ENCODE measurements at places on chromosomes 2 and 18. TPM values are rescaled to one million over a fixed set of nuclear protein-coding genes. Genes with fewer than 3 reads are reported as not detected.

HOXD11 gene
- not detected for total RNA-seq

COL6A3 gene
- total RNA-seq = 1,501 TPM

ADRA2B gene
- not detected for total RNA-seq

DNA sequence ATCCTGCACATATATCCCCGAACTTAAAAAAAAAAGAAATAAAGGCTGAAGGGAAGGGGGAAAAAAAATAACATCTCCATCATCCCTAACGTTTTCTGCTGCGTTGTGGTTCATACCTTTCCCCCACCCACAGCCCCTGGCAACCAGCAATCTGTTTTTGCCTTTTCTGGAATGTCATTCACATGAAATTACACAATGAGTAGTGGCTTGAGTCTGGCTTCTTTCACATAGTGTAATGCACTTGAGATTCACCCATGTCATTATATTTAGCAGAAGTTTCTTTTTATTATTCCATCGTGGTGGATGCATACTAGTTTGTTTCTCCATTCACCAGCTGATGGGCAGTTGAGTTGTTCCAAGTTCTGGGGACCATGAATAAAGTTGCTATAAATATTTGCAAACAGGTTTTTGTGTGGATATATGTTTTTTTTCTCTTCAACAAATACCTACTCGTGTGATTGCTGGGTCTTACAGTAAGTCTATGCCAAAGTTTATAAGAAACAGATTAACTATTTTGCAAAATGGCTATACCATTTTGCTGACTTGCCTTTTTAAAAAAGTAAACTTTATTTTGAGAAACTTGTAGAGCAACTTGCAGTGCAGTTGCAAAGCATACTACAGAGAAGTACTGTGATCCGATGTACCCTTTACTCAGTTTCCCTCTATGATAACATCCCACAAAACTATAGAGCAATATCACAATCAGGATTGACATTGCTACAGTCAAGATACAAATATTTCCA lies 322.5 kb downstream of the LPIN1 start:
- H3K4me3 ChIP-seq = no peak overlapping the region
- H3K27me3 ChIP-seq = no peaks in the 10 kb centered on the region
- no peaks in the 10 kb centered on the region for H3K36me3 ChIP-seq
- no peak for DNase-seq
- H3K27ac ChIP-seq = no peak overlapping the region

GRCh38 chr2:222025881-222026271 lies 272.9 kb downstream of the PAX3 start:
- no peak overlapping the region for H3K4me3 ChIP-seq
- no peaks in the 10 kb centered on the region for H3K36me3 ChIP-seq
- no peak for DNase-seq
- no peak overlapping the region for H3K27ac ChIP-seq

UGT1A5 gene
- not detected for total RNA-seq

SLC25A52 gene
- total RNA-seq = not detected

ADD2 gene
- total RNA-seq = not detected

CROCC2 gene
- not detected for total RNA-seq

- no peaks in the 10 kb centered on the region for H3K4me1 ChIP-seq
- H3K27ac ChIP-seq = no peak overlapping the region
- no peaks in the 10 kb centered on the region for H3K36me3 ChIP-seq
- peak; percentile 74 for DNase-seq
- H3K4me3 ChIP-seq = no peak overlapping the region
Measured at GRCh38 chr2:43818761-43819160, 19.9 kb downstream of the ABCG5 start.

ITM2C gene
- 46.8 TPM for total RNA-seq

GRCh38 chr2:241179899-241180298 lies 8.6 kb upstream of the ANO7 start:
- H3K4me1 ChIP-seq = no peaks in the 10 kb centered on the region
- no peak overlapping the region for H3K27ac ChIP-seq
- no peak overlapping the region for H3K4me3 ChIP-seq

CRACDL gene
- not detected for total RNA-seq

GRCh38 chr2:183022711-183023110 lies 15.5 kb downstream of the NCKAP1 start:
- H3K36me3 ChIP-seq = peaks cover 6% of the 10 kb centered on the region
- no peak overlapping the region for H3K4me3 ChIP-seq
- DNase-seq = no peak
- H3K4me1 ChIP-seq = peaks cover 4% of the 10 kb centered on the region
- peak overlapping the region; percentile 29 for H3K27ac ChIP-seq
- H3K27me3 ChIP-seq = no peaks in the 10 kb centered on the region

GRCh38 chr18:13370995-13371625 lies 152.6 kb downstream of the LDLRAD4 start:
- H3K36me3 ChIP-seq = no peaks in the 10 kb centered on the region
- no peaks in the 10 kb centered on the region for H3K4me1 ChIP-seq
- no peak for DNase-seq
- H3K27me3 ChIP-seq = peaks cover 2% of the 10 kb centered on the region
- no peak overlapping the region for H3K4me3 ChIP-seq
- H3K27ac ChIP-seq = no peak overlapping the region

- DNase-seq = peak; percentile 93
- no peak overlapping the region for H3K27ac ChIP-seq
- H3K4me1 ChIP-seq = no peaks in the 10 kb centered on the region
- no peaks in the 10 kb centered on the region for H3K27me3 ChIP-seq
Measured at GRCh38 chr2:214069254-214069653, 341.6 kb upstream of the VWC2L start.

MSH2 gene
- total RNA-seq = 33.3 TPM

- H3K27me3 ChIP-seq = no peaks in the 10 kb centered on the region
- no peak overlapping the region for H3K27ac ChIP-seq
- H3K36me3 ChIP-seq = peaks cover 8% of the 10 kb centered on the region
- H3K4me1 ChIP-seq = no peaks in the 10 kb centered on the region
Measured at GRCh38 chr2:148253685-148254084, 232.8 kb downstream of the MBD5 start.

DNA sequence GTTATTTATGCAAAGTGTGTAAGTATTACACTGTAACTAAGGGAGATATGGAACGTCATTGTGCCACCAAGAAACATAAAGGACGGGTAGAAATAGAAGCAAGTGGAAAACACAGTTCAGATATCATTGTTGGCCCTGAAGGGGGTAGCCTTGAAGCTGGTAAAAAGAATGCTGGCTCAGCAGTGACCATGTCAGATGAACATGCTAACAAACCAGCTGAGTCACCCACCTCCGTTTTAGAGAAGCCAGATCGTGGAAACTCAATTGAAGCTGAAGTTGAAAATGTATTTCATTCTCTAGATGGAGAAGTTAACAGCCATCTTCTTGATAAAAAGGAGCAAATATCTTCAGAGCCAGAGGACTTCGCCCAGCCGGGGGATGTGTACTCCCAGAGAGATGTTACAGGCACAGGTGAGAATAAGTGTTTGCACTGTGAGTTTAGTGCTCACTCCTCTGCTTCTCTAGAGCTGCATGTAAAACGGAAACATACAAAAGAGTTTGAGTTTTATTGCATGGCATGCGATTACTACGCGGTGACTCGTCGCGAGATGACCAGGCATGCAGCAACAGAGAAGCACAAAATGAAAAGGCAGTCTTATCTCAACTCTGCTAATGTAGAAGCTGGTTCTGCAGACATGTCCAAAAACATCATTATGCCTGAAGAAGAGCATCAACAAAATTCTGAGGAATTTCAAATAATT lies 36.1 kb downstream of the ZNF407 start:
- H3K27ac ChIP-seq = no peak overlapping the region
- no peaks in the 10 kb centered on the region for H3K27me3 ChIP-seq
- H3K4me1 ChIP-seq = peaks cover 15% of the 10 kb centered on the region
- no peak overlapping the region for H3K4me3 ChIP-seq
- peak; percentile 44 for DNase-seq
- peaks cover 8% of the 10 kb centered on the region for H3K36me3 ChIP-seq

DNA sequence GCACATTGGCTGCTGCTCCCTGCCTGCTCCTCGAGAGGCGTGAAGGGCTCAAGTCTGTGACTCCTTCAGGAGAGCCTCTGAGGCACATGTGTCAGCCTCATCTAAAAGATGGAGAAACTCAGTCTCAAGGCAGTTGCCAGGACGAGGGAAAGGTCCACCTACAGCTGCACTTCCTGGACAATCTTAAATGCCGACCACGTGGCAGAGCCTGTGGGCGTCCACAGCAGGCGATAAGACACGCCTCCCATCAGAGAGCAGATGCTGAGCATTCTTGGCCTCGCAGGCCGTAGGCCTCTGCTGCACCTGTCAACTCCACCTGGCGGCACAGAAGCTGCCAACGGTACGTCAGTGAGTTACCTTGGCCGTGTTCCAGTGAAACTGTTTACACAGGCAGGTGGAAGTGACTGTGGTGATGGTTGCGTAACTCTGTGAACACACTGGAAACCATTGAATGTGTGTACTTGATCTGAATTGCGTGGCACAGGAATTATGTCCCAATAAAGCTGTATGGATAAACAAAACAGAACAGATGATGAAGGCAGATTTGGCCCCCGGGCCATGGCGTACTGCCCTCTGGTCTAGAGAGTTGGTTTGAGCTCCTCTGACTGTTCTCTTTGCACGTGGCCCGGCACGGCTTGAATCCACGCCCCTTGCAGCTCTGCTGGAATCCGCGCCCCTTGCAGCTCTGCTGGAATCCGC lies 114.5 kb downstream of the RNF144A start:
- H3K4me1 ChIP-seq = no peaks in the 10 kb centered on the region
- H3K27me3 ChIP-seq = no peaks in the 10 kb centered on the region
- no peak overlapping the region for H3K27ac ChIP-seq
- no peak for DNase-seq
- H3K4me3 ChIP-seq = no peak overlapping the region
- no peaks in the 10 kb centered on the region for H3K36me3 ChIP-seq

DNA sequence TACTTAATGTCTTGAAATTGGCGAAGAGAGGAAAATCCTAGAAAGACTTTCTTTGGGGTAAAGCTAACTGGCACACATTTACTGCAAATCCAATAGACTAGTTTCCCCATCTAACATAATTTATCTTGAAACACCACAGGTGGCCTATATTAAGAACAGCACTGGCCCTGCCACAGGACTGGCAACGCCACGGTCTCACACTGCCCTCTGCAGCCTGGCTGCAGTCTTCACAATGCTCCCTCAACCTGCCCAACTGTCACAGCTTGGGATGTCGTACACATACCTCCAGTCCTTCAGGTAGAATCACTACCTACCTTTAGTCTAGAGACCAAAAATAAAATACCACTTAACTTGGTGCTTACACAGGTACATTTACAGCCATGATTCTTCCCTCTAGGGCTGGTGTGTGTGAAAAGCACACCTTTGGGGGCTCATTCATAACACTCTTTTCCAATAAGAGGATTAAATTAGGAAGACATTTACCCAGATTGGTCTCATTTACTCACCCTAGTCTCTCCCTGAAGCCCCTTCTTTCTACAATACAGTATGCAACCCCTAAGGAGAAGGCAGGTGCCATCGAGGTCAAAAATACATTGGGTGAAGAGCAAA lies 222.2 kb downstream of the C1D start:
- no peak overlapping the region for H3K27ac ChIP-seq
- no peaks in the 10 kb centered on the region for H3K27me3 ChIP-seq
- no peak overlapping the region for H3K4me3 ChIP-seq
- DNase-seq = peak; percentile 82
- peaks cover 4% of the 10 kb centered on the region for H3K4me1 ChIP-seq
- H3K36me3 ChIP-seq = no peaks in the 10 kb centered on the region

ATG4B gene
- 146 TPM for total RNA-seq

DNA sequence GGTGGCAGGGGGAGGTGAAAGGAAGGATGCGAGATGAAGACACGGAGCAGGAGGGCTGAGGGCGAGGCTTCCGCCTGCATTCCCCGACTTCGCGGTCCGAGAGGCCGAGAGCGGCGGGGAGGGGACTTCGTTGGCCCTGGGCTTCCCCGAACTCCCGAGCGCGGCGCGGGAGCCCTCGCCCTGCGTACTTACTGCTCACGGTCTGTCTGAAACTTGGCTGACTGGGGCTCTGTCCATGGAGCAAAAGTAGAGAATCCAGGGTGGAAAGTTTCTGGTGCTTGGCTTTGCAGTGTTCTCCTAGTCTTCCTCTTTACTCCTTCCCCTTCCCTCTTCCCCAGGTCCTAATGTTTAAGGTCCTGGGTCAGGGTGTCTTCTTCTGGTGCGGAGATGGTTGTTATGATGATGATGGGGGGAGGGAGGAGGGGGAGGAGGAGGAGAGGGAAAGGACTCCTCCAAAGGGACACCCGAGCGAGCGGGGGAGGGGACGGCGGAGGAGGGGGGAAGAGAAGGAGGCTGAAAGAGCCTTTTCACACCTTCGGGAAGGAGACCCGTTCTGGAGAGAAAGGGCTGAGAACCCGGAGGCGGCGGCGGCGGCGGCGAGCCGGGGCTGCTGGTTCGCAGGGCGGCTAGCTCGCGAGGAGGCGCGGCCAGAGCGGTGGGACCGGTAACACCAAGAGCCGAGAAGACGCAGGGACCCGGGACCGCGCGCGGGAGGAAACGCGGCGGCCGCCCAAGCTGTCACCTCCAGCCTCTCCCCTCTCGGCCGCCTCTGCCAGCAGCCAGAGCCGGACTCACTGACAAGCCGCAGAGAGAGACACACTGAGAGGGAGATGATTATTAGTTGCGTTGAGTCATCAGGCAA lies at the start of gene SATB2:
TSS of gene SATB2 (minus strand) at position 793 of the 862 bp plus-strand sequence. CDS start 1,902 bp downstream, outside the sequence.
- peak within 1 kb of the TSS; percentile 78 for H3K27ac ChIP-seq
- DNase-seq = peak; percentile 78
- H3K27me3 ChIP-seq = no peaks in the 10 kb centered on the region
- H3K4me1 ChIP-seq = no peaks in the 10 kb centered on the region
- H3K36me3 ChIP-seq = no peaks in the 10 kb centered on the region

MROH2A gene
- not detected for total RNA-seq

- peak overlapping the region; percentile 10 for H3K27ac ChIP-seq
- no peak overlapping the region for H3K4me3 ChIP-seq
- peaks cover 11% of the 10 kb centered on the region for H3K4me1 ChIP-seq
- DNase-seq = peak; percentile 68
Measured at GRCh38 chr18:11994336-11994702, 13.0 kb downstream of the IMPA2 start.

DNA sequence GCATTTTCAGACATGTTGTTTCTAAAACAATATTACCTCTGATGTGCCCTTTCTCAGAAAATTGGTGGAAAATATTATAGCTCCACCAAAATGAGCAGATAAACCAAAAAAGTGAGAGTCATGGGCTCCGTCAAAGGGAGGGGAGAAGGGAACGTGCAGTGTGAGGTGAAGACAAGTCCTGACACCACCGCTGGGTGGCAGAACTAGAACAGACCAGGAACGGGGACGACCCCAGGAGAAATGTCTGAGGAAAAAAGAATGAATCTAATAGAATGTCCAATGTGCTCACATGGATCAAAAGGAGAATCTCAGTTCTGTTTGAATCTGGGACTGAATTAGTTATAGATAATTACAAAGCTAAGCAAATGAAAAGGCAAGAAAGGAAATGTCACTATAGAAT lies 22.6 kb upstream of the BCL2 start:
- DNase-seq = peak; percentile 28
- H3K27ac ChIP-seq = no peak overlapping the region
- H3K27me3 ChIP-seq = no peaks in the 10 kb centered on the region
- peaks cover 41% of the 10 kb centered on the region for H3K36me3 ChIP-seq
- no peak overlapping the region for H3K4me3 ChIP-seq
